ENCODE measurements at places on chromosomes 1 and 21.

GRCh38 chr21:14684071-14684470, 138.0 kb upstream of the SAMSN1 start:
- no peak for DNase-seq

GRCh38 chr21:35743571-35743970, 316.8 kb downstream of the SETD4 start:
- DNase-seq: no peak

DNA sequence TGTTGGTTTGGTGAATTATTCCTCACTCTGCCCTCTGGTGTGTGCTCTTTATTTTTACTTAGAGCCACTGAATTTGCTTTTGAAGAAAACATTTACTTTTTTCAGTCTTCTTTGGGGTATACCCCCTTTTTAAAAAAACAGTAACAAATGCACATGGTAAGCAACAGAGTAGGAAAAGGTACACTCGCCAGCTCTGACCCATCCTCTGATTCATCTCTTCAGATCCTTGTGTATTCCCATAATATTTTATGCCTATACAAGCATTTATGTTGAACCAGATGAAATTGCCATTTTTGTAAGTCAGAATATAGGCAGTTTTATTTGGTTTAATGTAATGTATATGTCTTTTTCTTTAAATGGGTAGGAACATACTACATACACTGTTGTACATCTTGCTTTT, 28.3 kb downstream of the TTC3 start:
- DNase-seq: no peak

DNA sequence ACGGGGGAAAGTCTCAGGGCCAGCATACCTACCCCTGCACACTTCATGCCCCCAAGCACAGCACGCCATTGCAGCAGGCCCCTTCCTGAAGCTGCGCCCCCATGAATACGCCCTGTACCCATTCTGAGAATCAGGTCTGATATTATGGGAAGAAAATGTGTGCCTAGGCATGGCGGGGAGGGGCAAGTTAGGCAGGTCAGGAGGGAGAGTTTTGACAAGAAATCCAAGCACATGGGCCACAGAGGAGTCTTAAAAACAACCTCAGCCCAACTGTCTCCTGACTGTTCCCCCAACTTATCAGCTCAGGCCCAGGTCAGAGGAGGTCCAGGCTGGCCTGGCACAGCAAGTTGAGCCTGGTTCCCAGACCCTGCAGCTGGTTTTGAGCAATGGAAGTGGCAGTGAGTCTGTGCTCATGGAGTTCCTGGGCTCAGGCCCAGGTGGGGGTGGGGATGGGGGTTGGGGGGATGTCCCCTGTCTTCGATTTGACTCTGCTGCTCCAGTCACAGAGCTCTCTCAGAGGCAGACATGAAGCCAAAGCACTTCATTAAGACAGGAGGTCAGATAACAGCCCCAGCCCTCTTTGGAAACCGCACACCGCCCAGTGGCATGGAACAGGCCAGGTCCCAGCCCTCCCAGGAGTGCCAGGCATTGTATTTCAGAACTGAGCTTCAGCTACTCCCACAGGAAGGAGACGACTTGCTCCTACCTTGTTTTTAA, 20.6 kb upstream of the BCAR3 start:
- DNase-seq: peak; percentile 31

GRCh38 chr21:28442624-28443023, 550.1 kb downstream of the LTN1 start:
- DNase-seq: no peak
